Psoas muscle (tissue), 8 donors: ENCODE measurements at places on chromosomes 11 and 22. TPM values are rescaled to one million over a fixed set of nuclear protein-coding genes. Genes with fewer than 3 reads are reported as not detected.

DNA sequence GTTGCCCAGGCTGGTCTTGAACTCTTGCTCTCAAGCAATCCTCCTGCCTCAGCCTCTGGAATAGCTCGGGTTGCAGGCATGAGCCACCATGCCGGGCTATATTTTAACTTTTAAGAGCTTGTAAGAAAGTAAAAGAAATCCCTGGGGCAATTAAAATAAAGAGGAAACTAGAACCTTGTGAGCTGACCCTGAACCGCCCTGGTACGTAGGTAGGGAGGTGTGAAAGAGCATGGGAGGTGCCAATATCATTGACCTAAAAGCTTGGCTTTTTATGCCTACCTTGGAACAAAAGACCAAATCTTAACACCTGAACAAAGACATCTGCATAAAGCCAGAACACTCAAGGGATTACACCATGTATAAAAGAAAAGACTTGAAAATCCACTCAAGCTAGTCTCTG lies 595.1 kb downstream of the SOX6 start:
- no peaks in the 10 kb centered on the region for H3K27me3 ChIP-seq
- H3K36me3 ChIP-seq: no peaks in the 10 kb centered on the region
- H3K4me1 ChIP-seq: no peaks in the 10 kb centered on the region

DNA sequence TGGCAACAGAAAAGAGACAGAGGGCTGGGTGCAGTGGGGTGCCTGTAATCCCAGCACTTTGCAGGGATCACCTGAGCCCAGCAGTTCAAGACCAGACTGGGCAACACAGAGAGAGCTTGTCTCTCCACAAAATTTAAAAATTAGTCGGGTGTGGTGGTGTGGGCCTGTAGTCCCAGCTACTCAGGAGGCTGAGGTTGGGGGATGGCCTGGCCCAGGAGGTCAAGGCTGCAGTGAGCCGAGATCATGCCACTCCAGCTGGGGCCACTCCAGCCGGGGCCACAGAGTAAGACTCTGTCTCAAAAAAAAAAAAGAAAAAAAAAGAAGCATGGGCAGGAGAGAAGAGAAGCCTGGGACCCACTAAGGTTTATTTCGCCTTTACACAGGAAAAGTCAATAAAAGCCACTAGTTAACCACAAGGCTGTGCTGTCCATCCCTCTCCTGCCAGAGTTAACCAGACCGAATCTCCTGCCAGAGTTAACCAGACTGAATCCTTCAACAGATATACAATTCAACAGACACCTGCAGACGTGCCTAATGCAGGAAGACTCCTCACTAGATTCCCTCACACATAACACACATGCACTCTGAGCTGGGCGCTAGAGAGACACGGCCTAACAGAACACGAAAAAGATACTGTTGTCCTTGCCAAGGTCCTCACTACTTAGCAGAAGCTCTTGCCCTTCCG lies 29.8 kb downstream of the MICAL3 start:
- peaks cover 31% of the 10 kb centered on the region for H3K4me1 ChIP-seq
- no peak overlapping the region for H3K4me3 ChIP-seq
- H3K36me3 ChIP-seq: no peaks in the 10 kb centered on the region
- H3K27me3 ChIP-seq: no peaks in the 10 kb centered on the region
- DNase-seq: no peak
- H3K27ac ChIP-seq: no peak overlapping the region

- no peak overlapping the region for H3K4me3 ChIP-seq
- H3K27me3 ChIP-seq: peaks cover 9% of the 10 kb centered on the region
- H3K4me1 ChIP-seq: no peaks in the 10 kb centered on the region
- DNase-seq: no peak
Measured at GRCh38 chr22:39717099-39717498, 146.5 kb downstream of the CACNA1I start.

DNA sequence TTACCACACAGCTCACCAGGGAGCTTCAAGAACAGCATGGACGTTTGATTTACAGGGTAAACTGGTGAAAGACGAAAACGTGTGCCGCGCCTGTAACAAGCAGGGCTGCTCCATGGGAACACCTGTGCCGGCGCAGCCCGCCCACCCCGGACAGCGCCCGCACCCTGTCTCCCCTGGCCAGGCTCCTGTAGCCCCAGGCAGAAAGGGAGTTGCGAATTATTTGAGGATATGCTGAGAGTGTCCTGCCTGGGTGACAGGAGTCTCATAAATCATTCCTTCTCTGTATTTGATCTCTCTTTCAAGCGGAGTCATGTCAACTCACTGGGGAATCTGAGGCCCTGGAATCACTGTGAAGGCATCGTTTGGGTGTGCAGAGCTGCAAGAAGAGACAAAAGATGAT lies 804.3 kb downstream of the OPCML start:
- no peaks in the 10 kb centered on the region for H3K36me3 ChIP-seq
- no peak for DNase-seq
- H3K27ac ChIP-seq: no peak overlapping the region

- H3K4me1 ChIP-seq: no peaks in the 10 kb centered on the region
- DNase-seq: no peak
- H3K27me3 ChIP-seq: no peaks in the 10 kb centered on the region
- H3K27ac ChIP-seq: no peak overlapping the region
Measured at GRCh38 chr11:30128269-30128932, 102.4 kb upstream of the FSHB start.

- H3K4me3 ChIP-seq: no peak overlapping the region
- H3K27ac ChIP-seq: no peak overlapping the region
- no peaks in the 10 kb centered on the region for H3K27me3 ChIP-seq
- H3K4me1 ChIP-seq: no peaks in the 10 kb centered on the region
- DNase-seq: no peak
Measured at GRCh38 chr11:113521737-113522517, 46.7 kb upstream of the DRD2 start.

DNA sequence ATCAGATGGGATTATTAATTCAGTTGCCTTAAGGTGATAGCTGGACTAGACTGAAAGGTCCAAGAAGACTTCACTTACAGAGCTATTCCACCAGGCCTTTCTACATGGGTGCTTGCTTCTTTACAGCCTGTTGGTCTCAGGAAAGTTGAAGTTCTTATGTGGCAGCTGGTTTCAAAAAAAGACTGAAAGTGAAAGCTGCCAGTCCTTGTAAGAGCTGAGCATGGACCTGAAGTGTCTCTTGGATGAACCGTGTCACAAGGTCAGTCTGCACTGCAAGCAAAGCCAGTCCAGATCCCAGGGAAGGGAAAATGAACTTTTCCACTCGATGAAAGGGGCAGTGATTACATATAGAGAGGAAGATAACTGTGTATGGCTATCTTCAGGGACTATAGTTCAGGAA lies 201.5 kb upstream of the LUZP2 start:
- no peak overlapping the region for H3K4me3 ChIP-seq
- H3K27me3 ChIP-seq: no peaks in the 10 kb centered on the region
- no peak overlapping the region for H3K27ac ChIP-seq
- DNase-seq: no peak

DNA sequence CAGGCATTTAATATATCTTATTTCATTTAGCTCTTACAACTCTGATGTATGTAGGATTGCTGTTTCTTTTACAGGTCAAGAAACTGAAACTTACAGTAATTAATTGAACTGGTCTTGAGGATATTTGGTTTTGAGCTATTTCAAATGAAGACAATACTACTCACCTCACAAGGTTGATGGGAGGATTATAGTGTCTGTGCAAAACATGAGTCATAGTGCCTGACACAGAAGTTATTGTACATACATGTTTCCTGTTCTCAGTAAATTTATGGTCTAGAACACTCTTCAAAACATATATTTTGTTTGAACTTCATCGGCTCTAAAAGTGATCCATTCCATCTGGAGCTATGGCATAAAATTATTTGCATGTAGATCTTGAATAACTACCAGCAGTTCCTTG lies 61.9 kb downstream of the CECR2 start:
- DNase-seq: no peak
- no peak overlapping the region for H3K4me3 ChIP-seq
- H3K4me1 ChIP-seq: peaks cover 71% of the 10 kb centered on the region
- no peaks in the 10 kb centered on the region for H3K36me3 ChIP-seq

- H3K27ac ChIP-seq: no peak overlapping the region
- no peaks in the 10 kb centered on the region for H3K27me3 ChIP-seq
- no peak for DNase-seq
- peaks cover 23% of the 10 kb centered on the region for H3K4me1 ChIP-seq
- H3K36me3 ChIP-seq: peaks cover 12% of the 10 kb centered on the region
Measured at GRCh38 chr11:62724171-62724570, 3.1 kb downstream of the HNRNPUL2 start.

DNA sequence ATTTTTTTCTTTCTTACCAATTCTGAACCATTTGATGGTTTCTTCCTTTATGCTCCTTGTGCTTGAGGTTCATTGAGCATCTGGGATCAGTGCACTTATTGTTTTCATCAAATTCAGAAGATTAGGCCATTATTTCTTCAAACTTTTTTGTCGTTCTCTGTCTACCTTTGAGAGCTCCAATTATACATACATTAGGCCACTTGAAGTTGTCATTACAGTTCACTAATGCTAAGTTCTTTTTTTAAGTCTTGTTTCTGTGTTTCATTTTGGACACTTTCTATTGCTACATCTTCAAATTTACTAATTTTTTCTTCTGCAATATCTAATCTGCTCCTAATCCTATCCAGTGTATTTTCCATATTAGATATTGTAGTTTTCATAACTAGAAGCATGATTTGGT lies 40.8 kb downstream of the CDPF1 start:
- H3K27me3 ChIP-seq: no peaks in the 10 kb centered on the region
- H3K36me3 ChIP-seq: peaks cover 23% of the 10 kb centered on the region
- no peak overlapping the region for H3K4me3 ChIP-seq
- no peak for DNase-seq
- H3K4me1 ChIP-seq: no peaks in the 10 kb centered on the region

- no peak for DNase-seq
- no peak overlapping the region for H3K27ac ChIP-seq
- no peaks in the 10 kb centered on the region for H3K27me3 ChIP-seq
Measured at GRCh38 chr22:45129703-45130524, 33.8 kb upstream of the NUP50 start.

DNA sequence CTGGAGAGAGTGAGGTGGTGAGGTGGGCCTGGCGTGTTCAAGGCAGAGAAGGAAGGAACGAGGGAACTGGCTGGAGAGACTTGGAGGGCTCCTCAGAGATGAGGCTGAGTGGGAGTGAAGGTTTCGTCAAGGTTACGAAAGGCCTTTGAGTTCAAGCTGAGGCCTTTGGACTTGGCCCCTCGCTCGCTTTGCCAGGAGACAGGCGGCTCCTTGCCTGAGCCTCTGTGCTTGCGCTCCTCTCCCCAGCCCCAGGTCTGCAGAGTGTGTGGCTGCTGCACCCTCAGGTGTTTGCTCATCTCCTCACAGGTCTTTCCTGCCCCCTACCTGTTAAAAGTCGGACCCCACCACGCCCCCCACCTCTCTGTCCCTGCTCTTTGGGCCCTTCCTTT lies 91.6 kb downstream of the ATXN10 start:
- no peak overlapping the region for H3K27ac ChIP-seq
- no peaks in the 10 kb centered on the region for H3K27me3 ChIP-seq
- H3K4me3 ChIP-seq: no peak overlapping the region

- no peak overlapping the region for H3K27ac ChIP-seq
- H3K4me3 ChIP-seq: no peak overlapping the region
- no peaks in the 10 kb centered on the region for H3K36me3 ChIP-seq
- no peak for DNase-seq
Measured at GRCh38 chr11:74417379-74417804, 19.2 kb upstream of the PGM2L1 start.

DNA sequence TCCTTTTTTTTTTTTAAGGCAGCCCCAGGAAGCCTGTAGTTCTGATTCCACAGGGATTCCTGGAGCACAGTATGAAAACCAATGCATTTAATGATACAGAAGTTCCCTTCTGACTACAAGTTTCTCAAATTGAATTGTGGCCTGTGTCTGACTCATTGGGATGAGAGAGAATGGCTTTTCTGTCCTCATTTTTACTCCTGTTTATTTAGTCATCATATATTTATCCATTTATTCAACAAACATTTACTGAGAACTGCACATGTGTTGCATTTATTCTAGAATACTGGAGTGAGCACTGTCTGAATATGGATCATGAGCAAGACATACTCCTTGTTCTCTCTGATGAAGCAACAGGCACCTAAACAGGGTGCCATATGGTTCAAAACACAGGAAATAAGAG lies 231.2 kb downstream of the NTM start:
- H3K27me3 ChIP-seq: no peaks in the 10 kb centered on the region
- no peak overlapping the region for H3K27ac ChIP-seq
- H3K36me3 ChIP-seq: no peaks in the 10 kb centered on the region

DNA sequence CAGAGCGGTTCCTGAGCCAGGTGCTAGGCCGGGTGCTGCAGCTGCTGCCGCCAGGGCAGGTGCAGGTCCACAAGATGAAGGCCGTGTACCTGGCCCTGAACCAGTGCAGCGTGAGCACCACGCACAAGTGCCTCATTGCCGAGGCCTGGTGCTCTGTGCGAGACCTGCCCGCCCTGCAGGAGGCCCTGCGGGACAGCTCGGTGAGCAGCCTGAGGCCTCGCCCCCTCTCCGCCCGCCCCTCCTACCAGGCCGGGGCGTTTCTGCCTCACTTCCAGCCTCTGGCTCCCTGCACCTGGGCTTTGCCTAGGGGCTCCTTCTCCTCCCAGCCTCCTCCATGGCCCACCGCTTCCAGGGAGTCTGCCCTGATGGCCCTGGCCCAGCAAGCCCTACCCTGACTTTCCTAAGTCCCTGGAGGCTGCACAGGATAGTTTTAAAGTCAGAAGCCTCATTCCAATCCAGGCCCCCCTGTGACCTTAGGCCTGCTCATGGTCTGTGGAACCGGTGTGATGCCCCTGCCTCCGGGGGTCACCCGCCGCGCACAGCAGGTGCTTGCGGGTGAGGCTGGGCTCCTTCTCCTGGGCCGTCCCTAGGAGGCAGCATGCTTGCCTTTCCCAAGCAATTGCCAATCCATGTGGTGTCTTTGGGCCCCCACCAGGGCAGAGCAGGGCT lies 5.5 kb downstream of the TCIRG1 start:
- no peak overlapping the region for H3K4me3 ChIP-seq
- H3K27me3 ChIP-seq: no peaks in the 10 kb centered on the region
- no peaks in the 10 kb centered on the region for H3K4me1 ChIP-seq
- H3K36me3 ChIP-seq: no peaks in the 10 kb centered on the region
- no peak overlapping the region for H3K27ac ChIP-seq

The OR8D1 gene
- not detected for total RNA-seq

The MMP27 gene
- total RNA-seq: not detected

The POU2AF2 gene
- total RNA-seq: 0.98 TPM

The OR2D2 gene
- not detected for total RNA-seq

The HORMAD2 gene
- total RNA-seq: not detected

The AIFM3 gene
- 0.69 TPM for total RNA-seq

The RFPL2 gene
- not detected for total RNA-seq
